ENCODE measurements at places on chromosomes 16 and 17.

DNA sequence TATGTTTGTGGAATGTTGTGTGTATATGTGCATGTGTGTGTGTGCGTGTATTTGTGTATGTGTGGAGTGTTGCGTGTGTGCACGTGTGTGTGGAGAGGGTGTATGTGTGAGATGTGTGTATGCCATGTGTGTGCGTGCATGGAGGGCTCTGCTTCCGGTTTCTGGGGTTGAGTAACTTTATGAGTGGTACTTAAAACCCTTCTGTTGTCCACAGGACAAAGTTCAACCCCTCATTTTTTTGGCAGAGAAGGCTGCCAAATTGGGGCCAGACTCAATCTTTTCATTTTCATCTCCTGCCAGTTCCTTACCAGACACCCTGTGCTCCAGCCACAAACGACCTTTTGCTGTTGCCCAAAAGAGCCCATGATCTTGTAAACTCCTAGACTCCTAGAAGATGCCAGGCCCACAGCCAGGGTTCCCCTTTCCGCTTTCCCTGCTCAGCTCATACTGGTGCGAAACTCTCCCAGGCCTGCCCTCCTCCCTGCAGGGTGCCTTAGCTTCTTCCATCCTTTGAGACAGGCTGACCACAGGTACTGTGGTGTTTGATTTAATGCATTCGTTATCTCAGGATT lies 100.2 kb downstream of the CMIP start:
- no peak for DNase-seq

DNA sequence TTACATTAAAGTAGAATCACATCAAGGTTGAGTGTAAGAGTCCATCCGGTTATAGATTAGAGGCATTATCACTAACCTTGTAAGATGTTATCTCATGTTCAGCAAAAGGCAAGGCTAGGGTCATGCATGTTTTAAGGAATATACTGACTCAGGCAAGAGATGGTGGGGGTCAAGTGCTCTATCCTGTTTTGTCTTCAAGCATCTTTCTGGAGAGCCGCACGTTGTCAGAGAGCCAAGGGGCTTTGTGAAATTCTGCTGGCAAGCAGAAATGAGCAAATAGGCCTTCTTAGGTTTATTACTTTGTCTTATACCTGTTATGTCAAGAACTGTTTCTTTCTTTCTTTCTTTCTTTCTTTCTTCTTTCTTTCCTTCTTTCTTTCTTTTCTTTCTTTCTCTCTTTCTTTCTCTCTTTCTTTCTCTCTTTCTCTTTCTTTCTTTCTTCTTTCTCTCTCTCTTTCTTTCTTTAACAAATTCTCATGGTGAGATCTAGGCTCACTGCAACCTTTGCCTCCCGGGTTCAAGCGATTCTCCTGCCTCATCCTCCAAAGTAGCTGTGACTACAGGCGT lies 47.3 kb upstream of the IL34 start:
- no peak for DNase-seq

DNA sequence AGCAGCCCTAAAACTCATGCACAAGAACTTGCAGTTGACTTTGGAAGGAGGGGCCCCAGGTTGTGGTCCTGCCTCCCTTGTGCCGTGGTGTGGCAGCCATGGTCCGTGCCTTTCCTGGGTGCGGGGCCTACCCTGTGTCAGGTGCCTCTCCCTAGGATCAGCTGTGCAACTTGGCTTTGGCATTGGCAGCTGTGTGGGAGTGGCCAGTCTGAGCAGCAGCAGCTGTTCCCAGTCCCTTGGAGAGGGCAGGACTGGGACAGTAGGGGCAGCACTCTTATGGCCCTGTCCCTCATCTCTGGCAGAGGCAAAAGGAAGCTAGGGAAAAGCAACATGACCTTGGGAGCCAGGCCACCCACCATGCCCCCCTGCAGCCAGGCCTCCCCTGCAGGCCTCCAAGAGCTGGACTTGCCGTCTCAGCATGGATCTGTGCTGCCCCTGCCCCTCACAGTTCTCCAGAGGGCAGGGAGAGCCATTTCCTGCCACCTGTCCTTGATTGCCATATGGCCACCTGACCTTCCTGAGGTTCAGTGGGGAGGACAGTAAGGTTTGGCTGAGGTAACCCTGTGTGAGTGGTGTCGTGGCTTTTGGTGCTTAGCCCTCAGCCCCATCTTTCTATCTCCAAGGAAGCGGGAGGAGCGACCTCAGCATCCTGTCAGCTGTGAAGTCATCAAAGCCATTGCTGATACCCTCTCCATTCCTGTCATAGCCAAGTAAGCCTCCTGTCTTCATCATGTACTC lies 15.5 kb upstream of the NFATC3 start:
- DNase-seq = peak; percentile 44

- no peak for DNase-seq
Measured at GRCh38 chr17:8005357-8005756, 2.9 kb downstream of the GUCY2D start.

- DNase-seq = no peak
Measured at GRCh38 chr17:39231591-39232551, 6.1 kb upstream of the STAC2 start.

DNA sequence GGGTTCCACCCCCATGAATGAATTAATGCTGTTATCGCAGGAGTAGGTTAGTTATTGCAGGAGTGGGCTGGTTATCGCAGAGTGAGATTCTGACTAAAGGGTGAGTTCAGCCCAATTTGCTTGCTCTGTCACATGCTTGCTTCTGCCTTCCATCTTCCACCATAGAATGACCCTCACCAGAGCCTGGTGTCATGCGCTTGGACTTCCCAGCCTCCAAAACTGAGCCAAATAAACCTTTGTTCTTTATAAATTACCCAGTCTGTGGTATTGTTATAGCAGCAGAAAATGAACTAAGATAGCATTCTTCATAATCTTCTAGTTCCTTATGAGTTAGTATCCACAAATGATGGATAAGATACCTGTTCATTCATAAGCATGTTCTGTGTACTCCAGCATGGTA lies 235.1 kb upstream of the TBX2 start:
- no peak for DNase-seq

GRCh38 chr16:3235856-3236669 lies 1.1 kb upstream of the ZNF200 start:
- DNase-seq = no peak

- DNase-seq = no peak
Measured at GRCh38 chr17:38616361-38616760, 10.6 kb upstream of the SRCIN1 start.

DNA sequence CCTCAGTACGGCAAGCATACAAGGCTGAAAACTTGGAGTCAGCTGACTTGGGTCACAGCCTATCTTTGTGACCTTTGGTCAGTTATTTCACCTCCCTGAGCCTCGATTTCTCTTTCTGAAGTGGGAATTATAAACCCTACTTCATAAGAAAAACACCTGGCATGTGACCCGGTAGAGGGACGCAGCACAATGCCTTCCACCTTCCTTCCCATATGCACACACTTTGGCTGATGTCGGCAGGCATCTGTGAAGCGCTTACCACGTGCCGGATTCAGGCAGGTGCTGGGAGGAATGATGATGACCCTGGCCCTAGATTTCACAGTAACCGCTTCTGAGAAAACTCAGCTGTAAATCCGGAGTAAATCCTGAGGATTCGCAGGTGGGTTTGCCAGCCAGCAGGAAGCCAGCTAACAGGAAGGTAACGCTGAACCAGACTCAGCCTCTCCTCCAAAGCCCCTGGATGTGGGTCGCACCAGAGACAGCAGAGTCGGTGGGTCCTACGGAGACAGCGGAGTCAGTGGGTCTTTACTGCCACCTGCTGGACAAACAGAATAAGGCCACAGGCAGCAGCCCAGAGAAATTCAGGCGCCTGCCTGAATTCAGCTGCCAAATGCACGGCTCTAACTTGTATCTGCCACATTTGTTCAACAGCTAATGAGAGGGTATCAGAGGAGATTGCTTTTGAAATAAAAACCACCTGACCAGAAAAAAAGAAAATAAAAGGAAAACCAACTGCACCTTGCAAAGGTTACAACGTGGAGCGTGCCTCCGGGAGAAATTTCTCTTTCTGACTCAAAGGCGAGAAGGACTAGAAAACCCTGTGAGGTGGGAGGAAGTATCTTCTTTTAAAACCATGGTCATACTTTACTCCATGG lies 16.6 kb downstream of the COPRS start:
- DNase-seq = peak; percentile 83

DNA sequence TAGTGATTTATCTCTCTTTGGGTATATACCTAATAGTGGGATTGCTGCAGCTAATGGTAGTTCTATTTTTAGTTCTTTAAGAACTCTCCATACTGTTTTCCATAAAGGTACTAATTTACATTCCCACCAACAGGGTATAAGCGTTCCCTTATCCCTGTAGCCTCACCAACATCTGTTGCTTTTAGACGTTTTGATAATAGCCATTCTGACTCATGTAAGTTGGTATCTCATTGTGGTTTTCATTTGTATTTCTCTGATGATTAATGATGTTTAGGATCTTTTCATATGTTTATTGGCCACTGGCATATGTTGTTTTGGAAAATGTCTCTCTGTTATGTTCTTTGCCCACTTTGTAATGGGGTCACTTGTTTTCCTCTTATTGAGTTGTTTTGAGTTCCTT lies 88.5 kb upstream of the ZNF267 start:
- no peak for DNase-seq

GRCh38 chr17:9904277-9905077 lies 594 bp downstream of the RCVRN start:
- DNase-seq = no peak

DNA sequence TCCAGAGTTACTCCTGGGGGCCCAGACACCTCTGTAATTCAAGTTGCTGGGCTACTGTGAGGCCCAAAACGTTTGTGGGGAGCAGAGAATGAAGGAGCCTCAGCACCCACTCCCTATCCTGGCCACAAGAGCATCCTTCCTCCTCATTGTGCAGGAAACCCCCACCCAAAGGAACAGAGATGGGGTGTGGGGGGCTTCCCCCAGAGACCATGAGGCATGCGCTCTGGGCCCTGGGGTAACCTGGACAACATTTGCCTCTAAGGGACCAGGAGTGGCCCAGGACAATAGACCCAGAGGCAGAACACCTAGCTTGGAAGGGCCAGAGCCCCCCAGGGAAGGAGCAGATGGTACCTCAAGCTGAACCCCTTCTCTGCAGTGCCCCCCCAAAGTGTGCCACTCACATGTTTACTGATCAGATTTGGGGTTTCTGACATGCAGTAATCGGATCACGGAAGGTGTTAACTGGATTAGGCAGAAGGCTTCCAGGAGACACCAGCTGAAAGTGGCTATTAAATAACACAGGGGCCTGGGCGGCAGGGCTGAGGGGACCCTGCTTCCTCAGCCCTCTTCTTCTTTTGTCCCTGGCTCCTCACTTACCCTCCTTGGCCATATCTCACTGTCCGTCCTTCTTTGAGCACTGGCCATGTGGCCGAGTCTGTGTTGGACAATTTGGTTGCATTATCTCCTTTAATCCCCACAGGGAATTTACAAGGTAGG lies 50.8 kb downstream of the SDK2 start:
- DNase-seq = no peak

GRCh38 chr16:76276745-76277438 lies at the start of gene CNTNAP4:
TSS of gene CNTNAP4 (plus strand) at chr16:76277401. CDS start at chr16:76277663, 262 bp downstream.
- DNase-seq = peak; percentile 85

- DNase-seq = no peak
Measured at GRCh38 chr17:50770346-50770745, 3.0 kb upstream of the ANKRD40CL start.

DNA sequence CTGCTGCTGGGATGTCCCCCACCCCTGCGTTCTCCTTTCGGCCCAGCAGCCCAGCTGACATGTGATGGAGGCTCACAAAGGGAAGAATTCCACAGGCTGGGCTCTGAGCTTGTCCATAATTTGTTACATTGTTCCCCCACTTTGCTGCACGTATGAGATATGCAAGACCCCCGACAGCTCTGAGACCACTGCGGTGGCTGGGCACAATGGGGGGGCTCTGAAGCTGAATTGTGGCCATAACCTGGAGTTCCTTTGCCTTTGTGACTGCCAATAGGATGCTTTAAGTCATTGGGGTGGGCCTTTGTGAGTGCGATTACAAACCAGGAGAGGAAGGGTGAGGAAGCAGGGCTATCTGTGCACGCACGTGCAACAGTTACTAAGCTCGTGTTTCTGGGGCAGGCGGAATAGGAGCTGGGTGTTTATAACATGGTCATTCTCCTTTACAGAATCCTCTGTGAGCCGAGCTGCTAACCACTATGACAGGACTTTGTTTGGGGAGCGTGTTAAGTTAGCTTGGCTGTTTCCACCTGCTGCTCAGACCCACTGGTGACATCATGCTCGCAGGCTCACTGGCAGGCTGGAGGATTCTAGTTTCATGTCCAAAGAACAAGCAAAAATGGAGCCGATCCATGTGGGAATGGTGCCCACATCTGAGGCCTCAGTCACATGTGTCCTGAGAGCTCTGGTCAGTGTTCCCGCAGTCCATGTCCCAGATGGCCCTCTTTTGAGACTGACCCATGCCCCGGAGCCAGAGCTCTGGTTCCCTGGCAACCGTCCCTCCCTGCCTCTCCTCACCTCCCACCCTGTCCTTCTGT lies 208.3 kb upstream of the SALL1 start:
- DNase-seq = no peak

DNA sequence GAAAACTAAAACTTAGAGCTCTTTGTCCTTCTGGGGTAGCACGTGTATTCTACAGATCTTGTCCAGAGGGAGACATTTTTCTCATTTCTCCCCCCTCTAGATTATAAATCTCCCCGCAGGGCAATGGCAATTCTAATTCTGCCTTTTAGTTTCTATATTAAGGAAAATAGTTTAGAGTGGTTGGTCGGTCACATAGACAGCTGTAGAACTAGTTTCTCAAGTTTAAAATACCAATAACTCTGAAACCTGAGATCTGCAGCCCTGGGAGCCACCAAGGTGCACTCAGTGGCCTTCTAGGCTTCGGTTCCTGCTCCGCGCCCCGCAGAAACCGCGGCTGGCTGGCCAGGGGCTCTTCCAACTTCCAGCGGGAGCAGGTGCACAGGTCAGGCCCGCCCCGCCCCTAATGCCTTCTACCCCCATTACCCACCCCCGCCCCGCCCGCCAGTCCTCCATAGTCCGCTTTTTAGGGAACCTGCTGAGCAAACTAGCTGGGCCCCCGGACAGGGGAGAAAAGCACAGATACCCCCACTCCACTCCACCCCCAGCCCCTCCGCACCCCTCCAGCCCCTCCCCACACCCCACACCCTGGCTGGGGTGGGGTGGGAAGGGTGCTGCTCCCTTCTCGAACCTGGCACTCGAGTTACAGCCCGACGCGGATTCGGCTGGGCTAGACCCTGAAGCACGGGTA lies 431 bp downstream of the SLFN11 start:
- no peak for DNase-seq

DNA sequence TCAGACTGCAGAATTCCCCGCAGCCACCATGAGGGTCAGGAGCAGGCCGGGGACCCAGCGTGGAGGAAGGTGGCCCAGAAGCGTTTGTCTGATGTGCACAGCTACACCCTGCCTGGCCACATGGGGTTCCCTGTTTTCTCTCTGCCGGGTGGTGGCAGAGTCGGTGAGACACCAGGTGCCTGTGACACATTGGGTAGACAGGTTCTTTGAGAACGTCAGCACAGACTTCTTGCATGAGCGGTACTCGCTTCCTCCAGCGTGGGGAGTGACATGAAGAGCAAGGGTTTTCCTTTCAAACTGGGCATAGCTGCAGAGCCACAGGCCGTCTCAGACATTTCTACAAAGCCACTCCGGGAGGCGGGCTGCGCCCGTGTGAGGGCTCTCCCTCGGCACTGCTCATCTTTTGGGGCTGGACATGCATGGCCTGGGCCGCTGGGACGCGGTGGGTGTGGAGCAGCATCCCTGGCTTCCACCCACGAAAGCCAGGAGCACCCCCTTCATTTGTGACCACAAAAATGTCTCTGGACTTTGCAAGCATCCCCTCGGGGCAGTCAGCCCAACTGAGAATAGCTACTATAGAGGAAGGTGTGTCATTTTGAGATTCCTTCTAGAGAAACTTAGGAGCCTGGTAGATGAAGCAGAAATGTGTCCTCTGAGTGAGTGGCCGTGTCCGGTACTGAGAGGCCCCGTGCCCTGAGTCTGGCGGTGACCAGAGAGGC lies 26.0 kb downstream of the NME3 start:
- DNase-seq = no peak

All from hindlimb muscle (tissue), 1 donor.